ENCODE measurements at places on chromosomes 5 and 9.

DNA sequence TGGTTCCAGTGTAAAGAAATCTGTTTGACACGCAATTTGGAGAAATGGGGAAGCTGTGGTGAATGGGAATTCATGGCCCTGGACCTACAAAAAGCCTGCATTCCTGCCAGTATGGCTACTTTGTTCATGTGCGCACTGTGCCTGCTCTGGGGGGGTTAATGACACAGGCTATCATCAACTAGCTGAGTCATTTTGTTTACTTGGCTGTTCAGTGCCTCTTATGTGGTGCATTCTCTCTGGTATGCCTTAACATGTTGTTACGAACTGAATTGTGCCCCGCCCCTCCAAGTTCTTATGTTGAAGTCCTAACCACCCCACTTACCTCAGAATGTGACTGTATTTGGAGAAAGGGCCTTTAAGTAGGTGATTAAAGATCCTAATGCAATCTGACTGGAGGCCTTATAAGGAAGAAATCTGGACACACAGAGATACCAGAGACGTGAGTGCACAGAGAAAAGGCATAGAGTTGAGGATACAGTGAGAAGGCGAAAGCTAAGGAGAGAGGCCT is 20.4 kb upstream of the UBAP1 start:
- DNase-seq: peak; percentile 46

DNA sequence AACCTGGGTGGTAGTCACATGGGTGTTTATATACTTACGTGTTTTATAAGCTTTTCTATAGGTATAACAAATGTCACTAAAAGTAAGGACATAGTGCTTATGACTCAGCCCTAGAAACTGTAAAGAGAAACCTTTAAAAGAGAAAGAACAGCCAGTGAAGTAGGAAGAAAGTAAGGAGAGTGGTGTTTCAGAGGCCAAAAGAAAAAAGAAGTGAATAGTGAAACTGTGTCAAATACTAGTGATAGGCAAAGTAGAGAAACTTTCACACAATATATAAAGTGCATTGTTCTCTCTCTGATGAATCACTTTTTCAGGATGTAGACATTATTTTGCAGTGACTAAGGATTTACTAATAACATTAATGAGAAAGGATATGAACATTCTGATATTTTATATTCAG is 74.2 kb upstream of the SUSD1 start:
- DNase-seq: peak; percentile 19

DNA sequence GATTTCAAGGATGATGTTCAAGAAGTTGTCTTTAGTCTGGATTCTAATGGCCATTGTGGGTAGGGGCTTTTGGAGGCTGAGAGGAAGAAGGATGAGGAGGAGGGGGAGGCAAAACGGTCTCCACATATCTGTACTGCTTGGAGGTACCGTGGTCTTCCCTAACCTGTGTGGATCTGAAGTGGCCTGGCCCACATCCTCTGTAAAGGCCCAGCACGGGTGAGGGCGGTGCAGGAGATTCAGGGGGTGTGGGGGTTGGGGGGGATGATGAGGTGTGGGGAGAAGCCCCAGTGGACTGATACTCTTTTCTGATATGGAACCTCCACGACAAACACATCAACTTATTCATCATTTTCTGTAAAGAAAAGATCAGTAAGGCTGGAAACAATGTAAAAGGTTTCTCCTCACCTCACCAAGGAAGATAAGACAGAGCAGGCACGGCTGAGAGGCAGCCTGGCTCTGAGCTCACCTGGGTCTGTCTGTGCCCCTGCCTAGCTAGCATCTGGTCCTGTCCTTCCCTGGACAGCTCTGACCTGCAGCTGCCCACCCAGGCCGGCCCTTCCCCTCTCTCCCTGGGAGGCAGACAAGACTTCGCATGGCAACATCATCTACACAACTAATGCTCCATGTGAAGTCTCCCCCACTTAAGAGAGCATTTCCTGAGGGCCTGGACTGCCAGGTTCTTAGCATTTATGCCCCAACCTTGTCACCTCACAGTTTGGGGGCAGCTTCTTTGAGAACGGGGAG is 5.6 kb upstream of the IL3 start:
- no peak for DNase-seq

- peak; percentile 81 for DNase-seq
Measured at GRCh38 chr5:130836729-130837649, 328.1 kb downstream of the HINT1 start.

- no peak for DNase-seq
Measured at GRCh38 chr9:84463272-84463671, 122.7 kb upstream of the SLC28A3 start.

GRCh38 chr5:157463621-157464518 is 3.9 kb downstream of the NIPAL4 start:
- DNase-seq: peak; percentile 45

DNA sequence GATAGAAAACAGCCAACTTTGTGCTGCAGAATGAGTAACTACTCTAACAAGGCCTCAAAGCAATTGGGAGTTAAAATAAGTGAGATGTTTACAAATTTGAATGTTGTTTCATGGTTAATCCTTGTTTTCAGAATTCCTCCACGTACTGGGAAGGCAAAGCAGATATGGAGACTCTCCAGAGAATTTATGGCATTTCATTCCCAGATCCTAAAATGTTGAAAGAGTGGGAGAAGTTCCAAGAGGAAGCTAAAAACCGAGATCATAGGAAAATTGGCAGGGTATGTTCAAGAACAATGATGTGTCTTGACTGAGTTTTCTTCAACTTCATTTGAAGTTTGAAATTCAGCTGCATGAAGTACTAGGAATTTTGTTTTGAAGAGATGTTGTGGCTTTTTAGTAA is 16.4 kb downstream of the TARS1 start:
- DNase-seq: no peak

- no peak for DNase-seq
Measured at GRCh38 chr5:54273715-54274114, 36.7 kb downstream of the ARL15 start.

- peak; percentile 61 for DNase-seq
Measured at GRCh38 chr9:136117291-136117915, 1.3 kb downstream of the TMEM250 start.

DNA sequence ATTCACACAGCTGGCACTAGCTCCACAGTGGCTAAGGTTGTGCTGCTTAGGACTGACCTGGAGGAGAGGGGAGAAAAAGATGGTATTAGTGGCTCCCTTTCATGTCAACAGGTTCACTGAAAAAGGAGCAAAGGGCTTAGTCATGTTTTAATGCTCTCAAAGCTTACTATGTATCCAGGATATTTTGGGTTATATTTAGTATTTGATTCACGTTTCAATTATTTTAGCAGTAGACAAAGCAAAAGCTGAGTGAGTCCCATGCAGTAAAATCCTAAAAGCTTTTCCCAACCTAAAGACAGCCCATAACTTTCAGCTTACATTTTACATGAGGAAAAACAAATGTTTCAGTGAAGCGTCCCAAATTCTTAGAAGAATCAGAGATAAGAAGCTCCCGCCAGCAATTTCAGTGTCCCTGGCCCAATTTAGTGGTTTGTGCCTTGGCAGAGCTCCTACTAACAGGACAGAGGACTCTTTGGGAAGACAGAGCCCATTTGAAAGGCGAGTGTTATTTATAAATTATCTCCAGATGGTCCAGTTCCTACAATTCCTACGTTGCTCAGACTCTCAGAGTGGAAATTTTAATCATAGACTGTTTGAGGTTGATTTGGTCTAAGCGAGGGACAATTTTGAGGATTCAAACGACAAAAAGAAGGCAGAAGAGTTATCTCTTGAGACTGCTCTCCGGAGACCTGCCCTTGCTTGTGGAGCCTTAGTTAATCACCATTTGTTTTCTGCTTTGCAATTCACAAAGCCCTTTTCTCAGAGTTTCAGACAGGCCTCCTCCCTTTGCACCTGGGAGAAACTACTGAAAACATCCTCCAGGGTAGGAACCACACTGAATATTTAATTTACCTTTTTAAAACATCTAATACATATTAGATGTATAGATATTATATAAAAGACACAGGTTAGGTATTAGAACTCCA is 225.0 kb upstream of the ANKRD55 start:
- peak; percentile 74 for DNase-seq

GRCh38 chr5:65440456-65440855 is 41.3 kb downstream of the ADAMTS6 start:
- DNase-seq: no peak

DNA sequence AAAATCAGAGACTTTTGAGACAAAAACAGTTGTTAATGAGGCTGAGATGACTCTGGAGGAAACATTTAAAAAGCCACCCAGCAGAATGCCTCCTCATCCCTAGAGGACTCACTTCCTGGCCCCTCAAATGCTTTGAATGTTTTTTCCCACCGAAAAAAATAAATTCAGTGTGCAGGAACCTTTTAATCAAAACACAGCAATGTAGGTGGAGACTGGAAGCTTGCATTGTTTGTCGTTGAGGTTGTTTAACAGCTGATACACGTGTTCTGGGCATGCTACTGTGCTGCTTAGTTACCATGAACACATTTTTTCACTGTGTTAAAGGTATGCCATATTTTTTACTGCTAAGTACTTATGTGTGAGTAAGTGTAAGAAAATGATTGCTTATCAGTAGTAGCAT is 65.7 kb upstream of the ADCY2 start:
- DNase-seq: no peak

GRCh38 chr9:90840696-90841095 is 39.1 kb downstream of the SYK start:
- no peak for DNase-seq

DNA sequence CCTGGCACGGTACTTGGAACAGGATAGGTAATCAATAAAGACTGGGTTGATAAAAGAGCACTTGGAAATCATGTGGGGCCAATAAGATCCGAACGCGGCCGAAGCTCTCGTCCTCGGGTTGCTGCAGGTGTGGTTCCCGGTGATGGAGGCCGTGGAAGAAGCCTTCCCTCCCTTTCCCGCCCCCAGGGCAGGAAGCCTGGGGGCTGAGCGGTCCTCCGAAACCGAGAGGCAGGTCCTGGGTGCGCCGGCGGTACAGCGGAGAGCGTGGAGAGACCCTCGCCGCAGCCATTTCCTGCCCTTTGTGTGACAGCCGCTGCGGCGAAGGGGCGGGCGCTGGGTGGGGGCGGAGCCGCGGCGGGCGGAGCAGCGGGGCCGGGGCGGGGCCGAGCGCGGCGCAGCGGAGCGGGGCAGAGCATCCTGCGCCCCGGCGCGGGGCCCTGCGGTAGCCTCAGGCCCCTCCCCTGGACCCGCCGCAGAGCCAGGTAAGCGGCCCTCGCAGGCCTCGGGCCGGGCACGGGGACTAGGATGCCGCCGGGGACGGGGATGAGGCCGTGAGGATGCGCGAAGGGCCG is at the start of gene CYFIP2:
TSS of gene CYFIP2 (plus strand) at position 410 of the 572 bp plus-strand sequence. CDS start 19,239 bp downstream, outside the sequence.
- DNase-seq: peak; percentile 5

GRCh38 chr5:113268232-113268631 is 166.6 kb downstream of the TSSK1B start:
- DNase-seq: no peak

GRCh38 chr5:102799017-102799416 is 43.9 kb downstream of the PAM start:
- DNase-seq: no peak

DNA sequence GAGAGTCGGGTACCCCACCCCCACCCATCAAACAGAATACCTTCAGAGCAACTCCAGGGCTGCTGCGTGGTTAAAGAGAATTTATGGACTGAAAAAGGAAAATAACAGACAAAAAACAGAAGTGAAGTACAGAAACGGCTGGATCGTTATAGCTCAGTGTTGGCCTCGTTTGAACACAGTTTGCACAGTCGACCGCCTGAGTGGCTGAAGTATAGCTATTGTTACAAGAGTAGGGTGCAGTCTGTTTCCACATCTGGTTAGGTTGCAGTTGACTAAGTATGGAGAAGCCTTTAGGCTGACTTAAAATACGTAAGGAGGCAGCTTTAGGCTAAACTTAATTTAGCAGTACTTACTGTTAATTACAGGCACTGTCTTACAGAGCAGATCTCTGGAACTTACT is 121.2 kb downstream of the GCNT1 start:
- DNase-seq: no peak

DNA sequence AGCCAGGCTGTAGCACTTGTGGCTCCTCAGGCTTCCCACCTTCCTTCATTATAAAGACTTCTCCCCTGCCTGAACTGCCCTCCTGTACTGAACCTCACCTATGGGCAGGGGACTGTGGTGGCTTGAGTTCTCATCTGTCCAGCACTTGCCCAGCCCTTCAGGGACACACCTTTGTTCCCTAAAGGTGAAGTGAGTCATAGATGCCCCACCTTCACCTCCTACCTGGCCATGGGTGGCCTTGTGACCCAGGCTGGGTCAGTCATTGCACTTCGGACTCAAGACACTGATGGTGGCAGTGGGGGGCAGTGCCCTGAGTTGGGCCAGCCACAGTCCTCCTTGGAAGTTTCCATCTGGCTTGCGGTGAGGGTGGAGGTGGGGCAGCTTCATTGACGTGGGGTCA is 26.1 kb upstream of the PSD2 start:
- no peak for DNase-seq

- DNase-seq: no peak
Measured at GRCh38 chr5:54639621-54640020, 122.1 kb downstream of the SNX18 start.

DNA sequence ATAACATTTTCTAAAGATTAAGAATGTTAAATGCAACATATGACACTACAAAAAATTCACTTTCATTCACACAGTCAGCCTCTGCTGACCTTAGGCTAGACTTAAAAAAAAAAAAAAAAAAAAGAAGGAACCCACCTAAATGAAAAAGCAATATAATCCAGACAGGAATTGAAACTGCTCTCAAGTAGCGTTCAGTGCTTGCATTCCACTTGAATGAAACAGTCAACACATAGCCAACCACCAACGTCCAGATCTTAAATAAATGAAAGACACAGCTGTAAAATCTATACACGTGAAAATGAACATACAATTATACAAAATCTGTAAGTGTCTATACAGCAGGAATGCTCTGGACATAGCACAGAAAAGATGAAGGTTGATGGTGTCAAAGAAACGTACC is 11.4 kb downstream of the TMEM245 start:
- peak; percentile 49 for DNase-seq
